Urothelium cell line (cell line): ENCODE measurements at places on chromosomes 3 and 15.

- DNase-seq = no peak
These were observed 9.8 kb upstream of the ETV5 start for GRCh38 chr3:186118692-186119091.

- peak; percentile 50 for DNase-seq
These were observed 887.3 kb downstream of the NTRK3 start for GRCh38 chr15:87369269-87369668.

- peak; percentile 46 for DNase-seq
These were observed 83.9 kb upstream of the MEX3B start for GRCh38 chr15:82129761-82130160.

DNA sequence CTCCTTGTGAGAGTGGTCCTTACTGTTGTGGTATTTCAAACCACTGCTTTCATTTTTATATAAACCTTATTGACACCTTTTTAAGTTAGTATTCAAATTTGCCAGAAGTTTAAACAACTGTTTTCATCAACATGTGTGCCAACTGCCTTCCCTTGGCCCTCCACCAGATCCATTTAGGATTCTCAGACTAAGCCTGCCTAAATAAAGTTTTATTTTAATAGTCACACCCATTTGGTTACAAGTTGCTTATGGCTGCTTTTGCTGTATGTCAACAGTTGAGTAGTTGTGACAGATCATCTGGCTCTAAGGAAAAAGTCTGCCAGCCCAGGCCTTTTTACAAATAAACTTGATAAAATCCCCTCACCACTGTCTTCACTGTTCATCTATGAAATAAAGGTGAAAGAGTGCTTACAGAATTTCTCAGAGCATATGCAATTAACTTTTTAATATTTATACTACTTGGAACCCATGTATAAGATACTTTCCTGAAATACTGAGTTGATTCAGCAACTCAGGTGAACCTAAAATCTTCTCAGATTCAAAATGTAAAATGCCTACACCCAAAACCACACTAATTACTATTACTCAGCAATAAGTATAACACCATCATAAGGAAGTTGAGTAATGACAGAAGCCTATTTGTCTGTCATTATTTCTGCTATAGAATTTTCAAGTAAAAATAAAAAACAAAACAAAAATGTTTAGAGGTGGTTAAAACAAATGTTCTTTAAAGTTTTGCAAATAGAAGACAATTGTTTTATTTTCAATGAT lies 35.1 kb downstream of the PEAK1 start:
- no peak for DNase-seq
